ENCODE measurements at places on chromosomes 7 and 10. TPM values are rescaled to one million over a fixed set of nuclear protein-coding genes. Genes with fewer than 3 reads are reported as not detected.

DNA sequence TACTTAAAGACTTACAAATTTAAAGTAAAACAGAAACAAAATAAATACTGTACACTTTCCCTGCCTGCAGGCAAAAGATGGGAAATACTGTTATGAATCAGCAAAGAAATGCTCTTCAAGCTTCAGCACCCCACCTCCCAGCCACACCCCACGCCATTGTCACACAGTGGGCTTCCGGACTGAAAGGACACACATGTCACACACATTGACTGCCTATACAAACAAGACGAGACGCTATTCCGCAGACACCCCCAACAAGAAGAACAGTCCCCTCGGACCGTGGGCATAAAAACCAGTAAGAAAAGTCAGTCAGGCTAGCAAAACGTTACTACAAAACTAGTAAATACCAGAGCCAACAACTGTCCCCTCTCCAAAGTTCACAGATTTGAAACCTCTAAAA lies 22.2 kb upstream of the PARP12 start:
- no peaks in the 10 kb centered on the region for H3K4me1 ChIP-seq
- H3K4me3 ChIP-seq = no peak overlapping the region
- H3K36me3 ChIP-seq = no peaks in the 10 kb centered on the region
- no peaks in the 10 kb centered on the region for H3K27me3 ChIP-seq
- H3K27ac ChIP-seq = no peak overlapping the region
- DNase-seq = no peak

GRCh38 chr10:26361971-26362370 lies 76.2 kb upstream of the APBB1IP start:
- H3K27ac ChIP-seq = no peak overlapping the region
- no peaks in the 10 kb centered on the region for H3K4me1 ChIP-seq
- DNase-seq = no peak

GRCh38 chr7:45944058-45944457 lies 23.0 kb upstream of the IGFBP3 start:
- H3K27ac ChIP-seq = no peak overlapping the region
- no peaks in the 10 kb centered on the region for H3K4me1 ChIP-seq
- H3K27me3 ChIP-seq = no peaks in the 10 kb centered on the region
- no peak for DNase-seq
- no peaks in the 10 kb centered on the region for H3K36me3 ChIP-seq
- H3K4me3 ChIP-seq = no peak overlapping the region

GRCh38 chr10:79005126-79005810 lies 63.5 kb upstream of the ZMIZ1 start:
- no peaks in the 10 kb centered on the region for H3K4me1 ChIP-seq
- no peak overlapping the region for H3K27ac ChIP-seq
- no peaks in the 10 kb centered on the region for H3K36me3 ChIP-seq

MCM10 gene
- total RNA-seq = 21.0 TPM

HKDC1 gene
- total RNA-seq = 19.0 TPM

CLEC2L gene
- total RNA-seq = not detected

KLF14 gene
- total RNA-seq = not detected

ACBD7 gene
- total RNA-seq = 0.98 TPM
